Iris pigment epithelial cell (primary cell): ENCODE measurements at places on chromosomes 1 and 21.

DNA sequence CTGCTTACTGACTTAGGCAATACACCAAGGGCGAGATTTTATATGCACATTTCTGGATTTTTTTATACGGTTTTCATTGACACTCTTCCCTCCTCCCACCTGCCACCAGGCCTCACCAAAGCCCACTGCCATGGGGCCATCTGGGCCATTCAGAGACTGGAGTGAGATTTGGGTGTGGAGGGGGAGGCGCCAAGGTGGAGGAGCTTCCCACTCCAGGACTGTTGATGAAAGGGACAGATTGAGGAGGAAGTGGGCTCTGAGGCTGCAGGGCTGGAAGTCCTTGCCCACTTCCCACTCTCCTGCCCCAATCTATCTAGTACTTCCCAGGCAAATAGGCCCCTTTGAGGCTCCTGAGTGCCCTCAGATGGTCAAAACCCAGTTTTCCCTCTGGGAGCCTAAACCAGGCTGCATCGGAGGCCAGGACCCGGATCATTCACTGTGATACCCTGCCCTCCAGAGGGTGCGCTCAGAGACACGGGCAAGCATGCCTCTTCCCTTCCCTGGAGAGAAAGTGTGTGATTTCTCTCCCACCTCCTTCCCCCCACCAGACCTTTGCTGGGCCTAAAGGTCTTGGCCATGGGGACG is 57.9 kb downstream of the LACTBL1 start:
- DNase-seq = no peak

- DNase-seq = peak; percentile 24
Measured at GRCh38 chr21:29904359-29905282, 35.2 kb downstream of the GRIK1 start.

GRCh38 chr1:116494745-116495144 is 76.1 kb downstream of the CD58 start:
- DNase-seq = no peak

DNA sequence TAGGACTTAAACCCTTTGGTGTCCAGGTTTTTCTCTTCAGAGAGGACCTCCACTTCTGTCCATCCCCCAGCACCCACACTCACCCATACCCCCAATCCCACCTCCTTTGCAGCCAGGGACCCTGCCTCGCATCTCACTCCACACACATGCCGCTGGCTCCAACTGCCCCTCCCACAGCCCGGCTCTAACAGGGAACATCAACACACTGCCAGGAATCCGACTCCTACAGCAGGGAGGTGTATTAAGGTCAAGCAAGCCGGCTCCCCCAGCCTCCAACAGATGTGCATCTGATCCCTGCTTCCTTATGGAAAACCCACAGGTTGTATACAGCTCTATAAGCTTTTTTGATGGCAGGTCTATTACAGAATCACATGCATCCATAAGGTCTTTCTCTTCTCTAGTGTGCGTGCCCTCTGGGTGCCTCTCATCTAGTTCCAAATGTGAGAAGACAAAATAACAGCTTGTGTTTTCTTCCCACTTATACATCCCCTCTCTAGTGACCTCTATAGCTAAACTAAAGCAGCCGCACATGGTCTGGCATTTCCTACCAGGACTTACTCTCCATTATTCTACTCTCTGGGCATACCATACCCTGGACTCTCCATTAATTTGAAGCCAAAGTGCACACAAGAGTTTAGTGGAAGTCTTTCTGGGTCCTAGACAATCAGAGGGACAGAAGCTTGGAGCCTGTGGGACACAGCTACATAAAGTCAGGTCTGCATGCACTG is 16.3 kb downstream of the PIK3C2B start:
- no peak for DNase-seq

GRCh38 chr1:54372978-54373377 is 33.2 kb downstream of the SSBP3 start:
- no peak for DNase-seq

DNA sequence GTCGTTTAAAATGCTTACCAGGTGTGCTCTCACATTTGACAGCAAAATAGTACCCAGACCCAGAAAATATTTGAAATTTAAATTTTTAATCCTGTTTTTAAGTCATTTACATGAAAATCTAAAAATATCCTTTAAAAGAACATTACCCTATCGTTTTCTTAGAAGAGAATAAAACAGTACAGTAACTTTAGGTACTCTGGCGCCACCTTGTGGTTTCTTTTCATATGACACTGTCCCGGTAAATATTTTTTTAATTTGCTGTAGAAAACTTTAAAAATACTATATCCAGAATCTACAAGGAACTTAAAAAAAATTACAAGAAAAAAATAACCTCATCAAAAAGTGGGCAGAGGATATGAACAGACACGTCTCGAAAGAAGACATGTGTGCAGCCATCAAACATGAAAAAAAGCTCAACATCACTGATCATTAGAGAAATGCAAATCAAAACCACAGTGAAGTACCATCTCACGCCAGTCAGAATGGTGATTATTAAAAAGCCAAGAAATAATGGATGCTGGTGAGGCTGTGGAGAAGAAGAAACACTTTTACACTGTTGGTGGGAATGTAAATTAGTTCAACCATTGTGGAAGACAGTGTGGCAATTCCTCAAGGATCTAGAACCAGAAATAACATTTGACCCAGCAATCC is 129.2 kb downstream of the RGS21 start:
- DNase-seq = peak; percentile 44

- no peak for DNase-seq
Measured at GRCh38 chr1:30336550-30337323, 386.6 kb downstream of the MATN1 start.

DNA sequence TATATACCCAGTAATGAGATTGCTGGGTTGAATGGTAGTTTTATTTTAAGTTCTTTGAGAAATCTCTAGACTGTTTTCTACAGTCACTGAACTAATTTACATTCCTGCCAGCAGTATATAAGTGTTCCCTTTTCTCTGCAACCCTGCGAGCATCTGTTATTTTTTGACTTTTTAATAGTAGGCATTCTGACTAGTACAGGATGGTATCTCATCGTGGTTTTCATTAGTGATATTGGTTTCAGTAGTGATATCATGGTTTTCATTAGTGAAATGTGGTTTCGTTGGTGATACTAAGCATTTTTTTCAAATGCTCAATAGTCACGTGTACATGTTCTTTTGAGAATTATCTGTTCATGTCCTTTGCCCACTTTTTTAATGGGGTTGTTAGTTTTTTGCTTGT is 316.8 kb downstream of the PTBP2 start:
- peak; percentile 21 for DNase-seq

GRCh38 chr1:226586650-226587422 is 38.3 kb downstream of the STUM start:
- no peak for DNase-seq

DNA sequence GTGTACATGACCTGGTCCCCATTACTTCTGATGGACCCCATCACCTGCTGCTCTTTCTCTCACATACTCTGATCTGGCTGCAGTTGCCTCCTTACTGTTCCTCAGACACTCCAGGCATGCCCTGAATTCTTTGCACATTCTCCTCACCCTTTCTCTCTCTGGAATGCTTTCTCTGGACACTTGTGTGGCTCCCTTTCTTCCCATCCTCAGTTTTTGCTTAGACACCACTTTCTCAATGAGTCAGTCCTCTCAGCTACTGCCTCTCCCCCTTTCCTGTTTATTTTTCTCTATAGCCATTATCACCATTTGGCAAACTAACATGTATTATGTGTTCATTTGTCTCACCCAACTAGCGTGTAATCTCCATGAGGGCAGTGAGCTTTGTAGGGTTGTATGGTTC is 28.1 kb downstream of the PLXNA2 start:
- peak; percentile 73 for DNase-seq

- DNase-seq = peak; percentile 58
Measured at GRCh38 chr21:33441489-33442477, 38.0 kb downstream of the TMEM50B start.

DNA sequence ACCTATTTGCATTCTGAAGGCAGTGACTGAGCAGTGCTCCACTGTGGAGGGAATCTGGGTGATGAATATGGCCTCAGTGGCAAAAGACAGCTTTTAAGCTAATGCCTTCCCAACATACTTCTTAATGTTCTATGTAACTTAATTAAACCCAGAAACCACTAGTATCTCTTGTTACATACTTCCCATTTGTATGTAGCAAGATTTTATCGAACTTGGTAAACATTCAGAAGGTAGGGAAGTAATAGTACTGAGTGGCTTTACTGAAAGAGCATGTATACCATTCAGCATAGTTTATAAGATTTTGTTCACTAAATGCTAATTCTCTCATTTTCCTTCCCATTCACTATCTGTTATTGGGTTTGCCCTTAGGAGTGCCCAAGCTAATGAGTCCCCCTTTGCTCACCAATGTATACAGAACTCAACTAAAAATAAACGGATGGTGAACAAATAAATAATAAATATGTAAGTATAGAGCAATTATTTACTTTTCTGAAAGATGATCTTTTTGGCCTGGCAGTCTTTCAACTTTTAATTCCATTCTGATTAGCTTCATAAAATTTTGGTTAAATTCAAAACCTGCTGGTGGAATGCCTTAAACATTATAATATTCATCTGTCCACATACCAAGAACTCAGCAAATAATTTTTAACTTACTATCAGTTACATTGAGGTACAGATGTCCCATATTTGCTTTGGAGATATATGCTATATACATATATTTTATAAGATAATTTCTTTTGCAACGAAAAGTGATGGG is 204.4 kb downstream of the APP start:
- no peak for DNase-seq

GRCh38 chr1:179126338-179127060 is 44.6 kb downstream of the TOR3A start:
- DNase-seq = peak; percentile 60

GRCh38 chr1:12067900-12068821 is 5.1 kb downstream of the TNFRSF8 start:
- peak; percentile 81 for DNase-seq

DNA sequence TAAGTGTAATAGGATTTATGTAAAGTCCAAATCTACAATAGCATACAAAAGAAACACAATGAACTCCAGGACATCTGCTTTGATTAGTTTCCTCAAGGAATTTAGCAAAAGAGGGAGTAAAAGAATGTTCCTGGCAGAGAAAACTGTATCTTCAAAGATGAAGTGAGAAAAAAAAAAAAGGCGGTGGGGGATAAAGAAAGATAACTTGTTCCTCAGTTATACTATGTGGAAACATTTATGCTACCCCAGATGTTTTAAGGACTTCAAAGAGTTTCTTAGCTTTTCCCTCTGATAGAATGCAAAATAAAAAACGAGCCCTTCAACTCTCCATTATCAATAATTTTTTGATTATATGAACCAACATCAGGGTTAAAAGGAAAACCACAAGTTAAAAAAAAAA is 908.9 kb upstream of the ADGRL2 start:
- DNase-seq = no peak

DNA sequence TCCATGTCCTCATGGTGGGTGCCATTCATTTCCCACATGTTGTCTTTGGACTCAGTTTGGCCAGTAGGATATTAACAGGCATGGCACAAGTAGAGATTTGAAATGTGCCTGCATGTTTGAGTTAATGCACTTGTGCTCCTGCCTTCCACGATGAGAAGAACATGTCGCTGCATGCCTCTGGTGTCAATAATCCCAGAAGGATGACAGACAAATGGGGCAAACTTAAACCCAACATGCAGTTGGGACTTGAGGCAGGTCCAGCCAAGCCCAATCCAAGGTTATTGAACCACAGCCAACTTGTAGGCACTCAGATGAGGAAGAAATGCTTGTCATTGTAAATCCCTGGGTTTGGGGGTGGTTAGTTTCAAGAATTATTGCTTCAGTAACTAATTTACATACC is 174.6 kb downstream of the TRIM33 start:
- DNase-seq = no peak

GRCh38 chr1:26471498-26472319 is 531 bp upstream of the HMGN2 start:
- peak; percentile 65 for DNase-seq

- DNase-seq = no peak
Measured at GRCh38 chr1:236301080-236301957, 19.6 kb upstream of the ERO1B start.

- no peak for DNase-seq
Measured at GRCh38 chr1:205003358-205004131, 39.5 kb upstream of the CNTN2 start.

- peak; percentile 9 for DNase-seq
Measured at GRCh38 chr1:52259886-52260285, 106.1 kb downstream of the CC2D1B start.
